ENCODE measurements at places on chromosomes 2 and 18.

DNA sequence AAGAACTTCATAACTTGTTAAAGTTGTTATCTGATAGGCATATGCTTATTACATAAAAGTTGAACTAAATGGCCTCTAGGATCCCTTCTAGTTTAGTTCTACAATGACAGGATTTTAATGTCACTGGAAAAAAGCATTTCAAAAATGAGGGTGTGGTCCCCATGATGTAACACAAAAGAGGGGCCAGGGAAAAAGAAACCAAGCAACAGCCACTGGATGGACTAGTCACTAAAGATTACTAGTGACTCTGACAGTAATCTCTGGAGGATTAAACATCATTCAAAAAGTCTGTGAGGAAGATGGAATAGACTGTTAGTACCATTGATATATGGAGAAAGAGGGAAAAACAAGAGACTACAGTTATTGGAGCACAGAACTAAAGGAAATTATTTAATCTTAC, 22.6 kb downstream of the SEPTIN10 start:
- no peak for DNase-seq

- DNase-seq = no peak
These were observed 115.1 kb upstream of the ST6GAL2 start for GRCh38 chr2:107001062-107001461.

DNA sequence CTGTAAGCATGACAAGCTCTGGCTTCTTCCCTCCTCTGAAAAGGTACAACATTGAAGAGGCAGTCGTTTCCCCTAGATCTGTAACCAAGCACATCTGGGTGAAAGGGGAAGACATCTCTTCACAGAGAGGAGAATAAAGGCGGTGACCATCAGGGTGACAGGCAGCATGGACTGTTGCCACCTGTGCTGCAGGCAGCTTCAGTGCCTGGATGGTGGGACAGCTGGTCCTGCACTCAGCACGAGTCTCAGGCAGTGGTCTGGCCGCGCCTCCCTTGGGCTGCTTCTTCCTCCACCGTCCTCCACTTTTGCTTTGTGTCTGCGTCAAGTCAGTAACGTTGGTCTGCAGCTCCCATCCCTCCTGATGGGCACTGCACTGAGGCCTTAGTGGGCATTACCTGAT, 264.4 kb downstream of the NEDD4L start:
- DNase-seq = no peak

DNA sequence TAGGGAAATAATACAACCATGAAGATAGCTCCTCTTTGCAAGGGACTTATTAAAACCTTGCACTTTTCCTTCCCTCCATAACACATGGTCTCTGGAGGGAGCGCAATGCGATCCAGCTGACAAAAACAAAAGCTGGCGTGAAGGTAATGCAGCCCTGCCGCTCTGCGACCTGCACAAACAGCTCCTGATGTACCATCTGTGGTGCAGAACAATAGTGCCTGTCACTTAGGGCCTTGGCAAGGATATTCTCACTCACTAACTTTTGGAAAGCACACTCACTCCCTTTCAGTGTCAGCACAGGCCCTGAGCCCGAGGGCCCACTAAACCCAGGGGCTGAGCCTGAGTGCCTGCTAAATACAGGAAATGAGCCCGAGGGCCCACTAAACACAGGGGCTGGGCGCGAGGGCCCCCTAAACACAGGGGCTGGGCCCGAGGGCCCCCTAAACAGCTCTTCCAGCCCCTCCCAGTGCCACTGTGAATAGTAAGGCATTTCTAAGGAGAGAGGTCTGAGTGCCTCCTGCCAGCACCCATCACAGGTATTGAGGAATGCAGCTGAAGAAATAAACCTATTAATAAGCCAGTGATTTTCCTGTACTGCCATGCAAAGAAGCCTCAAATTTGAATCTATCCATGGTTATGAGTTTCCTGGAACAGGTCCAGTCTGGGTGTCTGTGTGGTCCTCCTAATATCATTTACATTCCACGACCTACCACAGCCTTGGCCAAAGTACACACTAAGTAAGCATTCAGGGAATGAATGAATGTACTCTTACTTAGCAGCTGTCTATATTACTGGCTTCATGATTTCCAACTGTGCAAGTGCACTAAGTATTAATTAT, 9.3 kb downstream of the L3MBTL4 start:
- DNase-seq = no peak

GRCh38 chr18:48734460-48734859, 195.6 kb downstream of the CTIF start:
- peak; percentile 37 for DNase-seq

- peak; percentile 46 for DNase-seq
These were observed 207.6 kb upstream of the TANK start for GRCh38 chr2:160952464-160953254.

GRCh38 chr2:164722616-164723338, 101.5 kb upstream of the GRB14 start:
- no peak for DNase-seq

GRCh38 chr2:191410646-191411436, 165.6 kb downstream of the MYO1B start:
- no peak for DNase-seq
